ENCODE measurements at places on chromosomes 2 and 18.
A peak's percentile ranks its signal among the peaks of the same experiment; 100 is the strongest.

GRCh38 chr2:44929735-44930273 is 11.7 kb upstream of the SIX3 start:
- DNase-seq = no peak

GRCh38 chr2:24018241-24018640 is 8.4 kb downstream of the MFSD2B start:
- DNase-seq = no peak

DNA sequence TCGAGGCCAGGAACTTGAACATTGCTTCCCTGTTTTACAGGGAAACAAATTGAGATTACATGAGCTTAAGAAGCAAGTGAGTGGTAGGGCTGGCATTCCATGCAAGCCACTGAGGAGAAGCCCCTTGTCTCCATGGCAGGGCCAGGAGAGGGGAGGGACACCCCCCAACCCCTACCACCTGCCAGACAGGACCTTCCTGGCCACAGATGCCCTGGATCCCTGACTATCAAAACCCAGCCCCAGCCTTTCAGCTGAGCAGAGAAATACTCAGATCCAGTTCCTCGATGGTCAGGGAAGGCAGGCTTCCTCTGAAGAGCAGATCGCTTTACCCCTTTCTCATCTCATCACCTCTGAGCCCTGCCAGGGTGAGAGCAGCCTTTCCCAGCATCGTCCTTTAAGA is 53.8 kb upstream of the ALPP start:
- DNase-seq = no peak

- peak; percentile 50 for DNase-seq
Measured at GRCh38 chr2:219277703-219278654, 1.2 kb upstream of the DNAJB2 start.

DNA sequence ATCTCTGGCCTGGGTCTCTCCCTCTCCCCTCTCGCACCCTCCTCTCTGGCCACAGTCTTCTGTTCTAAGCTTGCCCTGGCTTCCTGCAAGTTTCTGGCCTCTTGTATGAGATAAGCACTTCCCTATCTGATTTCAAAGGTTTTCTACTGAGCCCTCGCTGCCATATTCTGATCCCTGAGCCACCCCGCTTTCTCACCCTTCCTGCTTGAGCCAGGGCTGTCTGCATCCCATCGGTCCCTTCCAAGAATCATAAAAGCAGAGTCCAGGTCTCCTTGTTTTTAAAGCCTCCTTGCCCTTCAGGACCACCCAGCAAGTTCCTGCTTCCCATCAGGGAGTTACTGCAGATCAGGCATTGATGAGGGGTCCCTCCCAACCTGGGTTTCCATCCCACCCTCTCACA is 110.2 kb downstream of the PRKCE start:
- DNase-seq = no peak

DNA sequence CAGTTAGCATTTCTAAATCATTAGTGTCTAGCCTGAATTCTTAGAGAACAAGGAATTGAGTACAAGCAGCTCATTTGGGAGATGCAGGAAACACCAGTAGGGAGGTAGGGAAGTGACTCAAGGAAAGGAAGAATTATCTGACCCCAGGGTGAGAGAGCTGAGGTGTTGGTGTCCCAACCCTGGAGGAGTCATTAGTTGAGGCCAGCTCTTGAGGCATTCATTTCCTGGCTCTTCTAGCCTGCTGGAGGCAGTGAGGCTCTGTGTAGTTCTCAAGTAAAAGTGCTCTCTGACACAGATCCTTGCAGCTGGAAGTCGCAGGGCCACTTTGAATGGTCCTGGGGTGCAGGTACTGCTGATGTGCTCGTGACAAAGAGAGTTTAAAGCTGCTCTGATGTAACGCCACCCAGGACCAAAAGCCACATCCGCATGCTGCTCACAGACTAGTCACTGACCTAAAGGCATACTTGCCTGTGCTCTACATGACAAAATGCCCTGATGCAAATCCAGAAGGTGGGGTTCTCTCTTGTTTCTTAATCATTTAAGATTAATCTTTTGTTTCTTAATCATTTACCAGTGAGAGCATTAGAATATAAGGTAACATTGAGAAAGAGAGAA is 299.5 kb upstream of the LYPD1 start:
- no peak for DNase-seq

GRCh38 chr2:236972491-236973342 is 113.0 kb upstream of the COPS8 start:
- DNase-seq = peak; percentile 39

GRCh38 chr2:21759819-21760218 is 636.1 kb downstream of the TDRD15 start:
- no peak for DNase-seq

DNA sequence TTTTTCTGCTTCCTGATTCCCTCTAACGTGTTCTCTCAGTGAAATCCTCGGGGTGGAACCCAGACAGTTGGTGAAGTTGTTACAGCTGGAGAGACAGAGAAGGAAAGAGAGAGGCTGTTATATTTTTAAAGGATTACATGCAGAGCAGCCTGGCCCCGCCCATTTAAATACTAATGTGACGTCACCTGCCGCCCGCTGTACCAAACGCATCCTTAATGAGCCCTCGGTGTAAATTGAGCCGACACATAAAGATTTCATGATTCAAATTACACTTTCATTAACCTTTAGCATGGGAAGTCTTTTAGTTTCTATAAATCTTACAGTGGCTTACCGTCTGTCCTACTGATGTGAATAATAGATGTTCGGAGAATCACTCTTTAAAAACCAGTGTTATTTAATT is 164.0 kb upstream of the SIX3 start:
- peak; percentile 37 for DNase-seq

GRCh38 chr2:207692206-207693065 is 19.0 kb upstream of the CCNYL1 start:
- peak; percentile 0 for DNase-seq

DNA sequence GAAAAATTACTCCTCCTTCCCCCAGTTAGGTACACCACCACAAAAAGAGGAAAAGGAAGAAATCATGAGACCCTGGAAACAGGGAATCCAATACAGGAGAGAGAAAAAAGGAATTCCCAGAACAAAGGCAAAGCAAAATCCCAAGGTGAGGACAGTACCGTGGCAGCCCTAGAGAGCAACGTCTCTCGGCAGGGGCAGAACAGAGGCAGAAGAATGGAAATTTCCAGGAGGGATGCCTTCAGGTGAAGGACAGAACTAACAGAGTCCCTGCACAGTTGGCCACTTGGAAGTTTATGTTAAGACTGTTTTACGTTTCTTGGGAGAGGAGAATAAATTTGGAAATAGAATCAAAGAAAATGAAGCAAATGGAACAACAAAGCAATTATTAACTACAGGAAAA is 27.7 kb downstream of the GRB14 start:
- no peak for DNase-seq

DNA sequence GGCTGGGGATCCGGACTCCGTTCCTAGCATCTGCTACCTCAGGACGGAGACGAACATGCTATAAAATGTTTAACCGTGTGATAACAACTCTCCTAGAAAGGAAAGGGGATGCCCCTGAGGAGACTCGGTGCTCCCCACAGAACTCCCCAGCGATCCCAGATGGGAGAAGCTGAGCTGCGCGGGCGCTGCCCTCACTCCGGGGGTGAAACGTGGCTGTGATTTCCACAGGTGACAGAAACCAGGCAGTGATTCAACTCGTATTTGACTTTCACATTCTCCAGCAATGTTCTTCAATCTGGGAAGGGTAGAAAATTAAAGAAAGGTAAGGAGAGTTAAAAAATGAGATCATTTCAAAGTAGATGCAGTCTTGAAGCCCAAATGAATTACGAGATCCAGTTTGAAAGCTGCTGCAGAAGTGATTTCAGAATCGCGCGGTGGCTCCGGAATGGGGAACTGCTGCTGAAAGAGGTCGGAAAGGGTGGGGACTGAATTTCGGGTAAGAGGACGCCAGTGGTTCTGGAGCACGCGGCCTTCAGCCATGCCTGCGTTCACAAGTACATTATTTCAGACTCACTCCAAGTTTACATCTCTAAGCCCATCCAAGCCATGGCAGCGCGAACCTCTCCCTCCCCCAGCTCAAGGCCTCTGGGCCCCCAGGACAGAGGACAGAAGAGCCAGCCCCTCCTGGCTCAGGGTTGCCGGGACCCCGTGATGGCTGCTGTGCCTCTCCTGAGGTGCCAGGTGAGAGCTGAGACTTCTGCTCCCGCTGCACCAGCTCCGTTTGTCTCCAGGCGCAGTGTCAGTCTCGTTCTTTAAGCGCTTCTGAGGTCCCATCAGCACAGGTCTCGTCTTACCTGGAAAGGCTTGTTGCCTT is 39.5 kb downstream of the ADNP2 start:
- no peak for DNase-seq

- DNase-seq = no peak
Measured at GRCh38 chr2:152165780-152166179, 9.8 kb downstream of the STAM2 start.

- DNase-seq = no peak
Measured at GRCh38 chr2:238042849-238043584, 17.8 kb upstream of the SCLY start.

DNA sequence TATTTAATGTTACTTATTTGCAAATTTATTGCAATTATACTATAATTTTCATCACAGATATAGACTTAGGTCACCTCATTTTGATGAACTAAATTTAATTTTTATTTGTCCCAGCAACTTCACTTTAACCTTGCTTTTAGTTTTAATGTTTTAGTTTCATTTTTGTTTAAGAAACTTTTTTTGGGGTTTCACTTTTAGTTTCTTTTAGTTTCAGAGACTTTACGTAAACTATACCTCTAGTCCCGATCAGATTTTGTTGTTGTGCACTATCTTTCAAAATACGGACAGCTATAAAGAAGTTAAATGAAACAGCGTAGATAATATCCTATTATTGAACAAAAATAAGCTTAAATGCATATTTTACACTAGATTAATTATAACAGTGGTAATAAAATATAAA is 460.5 kb downstream of the ERBB4 start:
- DNase-seq = no peak

DNA sequence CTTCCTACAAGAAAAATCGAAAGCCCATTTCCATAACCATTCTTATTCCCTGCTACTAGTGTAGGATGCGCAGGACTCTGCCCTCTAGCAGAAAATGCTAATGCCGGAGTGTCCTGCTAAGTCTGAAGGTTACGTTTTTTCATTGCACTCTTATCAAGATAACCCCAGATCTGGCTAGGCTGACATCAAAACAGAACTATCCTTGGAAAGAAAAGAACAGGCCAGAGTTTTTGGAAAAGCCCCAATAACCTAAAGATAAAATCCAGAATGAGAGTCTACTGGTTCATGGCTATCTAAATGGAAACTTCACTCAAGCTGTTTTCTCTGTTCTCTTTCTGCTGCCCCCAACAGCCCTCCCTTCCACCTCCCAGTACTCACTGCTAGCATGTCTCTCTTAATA is 913 bp downstream of the RNF152 start:
- DNase-seq = no peak

DNA sequence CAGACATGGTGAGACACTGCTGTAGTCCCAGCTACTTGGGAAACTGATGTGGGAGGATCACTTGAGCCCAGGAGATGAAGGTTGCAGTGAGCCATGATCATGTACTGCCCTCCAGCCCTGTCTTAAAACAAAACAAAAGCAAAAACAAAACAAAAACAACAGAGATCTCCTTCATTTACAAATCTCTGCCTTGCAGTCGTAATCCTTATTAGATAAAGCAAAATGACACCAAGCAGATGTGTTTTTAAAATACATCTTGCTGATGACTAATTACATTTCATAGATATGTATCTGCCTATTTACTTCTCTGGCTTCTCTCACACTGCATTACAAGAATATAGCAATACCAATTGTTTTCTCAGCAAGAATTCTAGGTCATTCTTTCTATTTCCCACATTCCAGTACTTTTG is 22.8 kb downstream of the NFE2L2 start:
- no peak for DNase-seq

GRCh38 chr2:121284463-121285449 is at the start of gene TFCP2L1:
Gene TFCP2L1, minus strand, starts transcription at chr2:121285202. Its CDS starts 93 bp downstream, at chr2:121285109.
- DNase-seq = peak; percentile 38

DNA sequence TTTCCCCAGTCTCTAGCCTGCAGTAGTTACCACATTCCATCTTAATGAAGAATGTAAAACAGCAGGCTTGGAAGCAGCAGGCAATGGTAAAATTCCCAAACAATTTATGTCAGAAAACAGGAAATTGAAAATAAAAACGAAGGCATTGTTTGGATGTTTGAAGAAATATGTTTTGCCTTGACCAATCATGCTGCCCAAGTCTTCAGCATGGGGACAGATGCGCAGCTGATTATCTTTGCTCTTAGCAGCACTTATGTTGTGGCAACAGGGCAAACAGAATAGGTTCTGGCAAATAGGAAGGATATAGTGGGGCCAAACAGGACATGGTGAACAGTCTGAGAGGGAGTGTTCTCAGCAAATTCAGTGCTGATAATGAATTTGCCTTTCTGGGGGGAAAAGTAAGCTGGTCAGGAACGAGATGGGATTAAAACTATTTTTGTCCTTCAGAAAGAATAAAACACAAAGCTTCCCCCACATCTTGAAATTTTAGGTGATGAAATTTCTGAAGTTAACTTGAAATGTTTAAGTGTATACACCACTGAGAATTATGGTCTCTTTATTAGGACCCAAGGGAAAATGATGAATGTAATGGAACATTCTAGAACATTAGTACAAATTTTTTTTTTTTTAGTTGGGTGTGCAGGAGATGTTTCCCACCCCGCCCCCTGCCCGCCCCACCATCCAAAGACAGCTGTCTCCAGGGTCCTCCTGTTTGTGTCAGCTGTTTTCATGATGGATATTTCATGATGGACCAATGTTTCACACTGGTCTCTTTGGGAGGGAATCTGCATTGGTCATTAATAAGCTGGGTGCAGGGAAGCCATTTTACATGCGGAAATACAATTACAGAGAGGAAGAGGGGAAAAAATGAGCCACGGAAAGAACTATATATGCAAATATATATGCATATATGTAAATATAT is 239.5 kb upstream of the REV1 start:
- DNase-seq = no peak

DNA sequence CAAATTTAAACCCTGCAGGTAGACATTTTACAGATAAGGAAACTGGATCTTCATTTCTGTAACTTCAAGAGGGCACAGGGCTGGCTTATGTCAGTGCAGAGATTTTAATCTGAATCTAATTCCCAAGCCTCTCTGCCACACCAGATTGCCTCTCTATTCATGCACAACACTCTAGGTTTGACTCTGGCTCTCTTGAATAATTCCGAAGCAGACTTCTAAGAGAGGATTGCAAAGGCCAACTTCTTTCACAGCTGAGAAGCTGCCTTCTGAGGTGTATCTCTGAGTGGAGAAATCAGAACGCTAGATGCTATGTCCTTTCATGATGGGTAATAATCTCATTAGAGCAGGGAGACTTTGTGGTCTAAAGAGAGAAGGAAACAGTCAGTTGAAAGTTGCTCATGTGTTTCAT is 20.1 kb upstream of the MGAT5 start:
- DNase-seq = no peak

- no peak for DNase-seq
Measured at GRCh38 chr2:45567974-45568789, 42.9 kb downstream of the SRBD1 start.

GRCh38 chr18:11283479-11284161 is 134.3 kb upstream of the PIEZO2 start:
- DNase-seq = no peak

Data from NCI-H2029 (cell line).